ENCODE measurements at places on chromosomes 6 and 20.

- DNase-seq = no peak
These were observed 77.4 kb upstream of the MTHFD1L start for GRCh38 chr6:150788089-150788488.

- DNase-seq = peak; percentile 83
These were observed 253.2 kb downstream of the PLCB1 start for GRCh38 chr20:8385247-8385646.

DNA sequence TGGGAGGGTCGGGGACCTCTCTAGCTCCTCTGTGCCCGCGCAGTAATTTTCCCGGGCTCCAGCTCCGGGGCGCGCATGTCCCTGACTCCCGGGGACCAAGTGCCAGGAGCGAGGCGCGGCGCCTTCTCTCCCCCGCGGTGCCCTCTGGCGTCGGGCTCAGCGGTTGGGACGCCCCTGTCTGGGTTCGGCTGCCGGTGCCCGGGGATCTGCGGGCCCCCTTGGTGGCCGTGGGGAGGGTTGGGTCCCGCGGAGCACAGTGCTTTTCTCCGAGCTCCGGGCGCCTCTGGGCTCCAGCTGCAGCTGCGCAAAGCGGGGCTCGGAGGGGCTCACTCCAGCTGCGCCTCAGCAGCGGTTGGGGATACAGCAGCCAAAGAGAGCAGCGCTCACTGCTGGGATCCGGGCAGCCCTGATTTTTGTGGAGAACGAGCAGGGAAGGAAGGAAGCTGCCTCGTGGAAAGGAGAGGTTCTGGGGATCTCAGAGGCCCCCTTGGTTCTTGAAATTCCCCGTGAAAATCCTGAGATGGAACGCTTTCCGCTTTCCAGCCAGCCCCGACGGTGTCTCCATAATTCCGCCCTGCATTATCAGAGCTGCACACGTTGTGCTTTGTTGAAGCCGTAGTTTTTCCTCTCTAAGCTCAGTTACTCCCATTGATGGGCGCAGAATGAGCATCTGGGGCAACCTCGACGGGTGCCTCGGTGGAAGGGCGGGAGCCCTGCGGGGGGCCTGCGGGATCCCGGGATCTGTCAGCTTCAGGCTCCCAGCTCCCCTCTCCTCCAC is 861 bp downstream of the PPP1R14C start:
- DNase-seq = no peak

GRCh38 chr6:37741757-37742400 is 44.2 kb upstream of the MDGA1 start:
- DNase-seq = peak; percentile 20

- peak; percentile 55 for DNase-seq
These were observed 25.5 kb upstream of the ASXL1 start for GRCh38 chr20:32332614-32333013.

DNA sequence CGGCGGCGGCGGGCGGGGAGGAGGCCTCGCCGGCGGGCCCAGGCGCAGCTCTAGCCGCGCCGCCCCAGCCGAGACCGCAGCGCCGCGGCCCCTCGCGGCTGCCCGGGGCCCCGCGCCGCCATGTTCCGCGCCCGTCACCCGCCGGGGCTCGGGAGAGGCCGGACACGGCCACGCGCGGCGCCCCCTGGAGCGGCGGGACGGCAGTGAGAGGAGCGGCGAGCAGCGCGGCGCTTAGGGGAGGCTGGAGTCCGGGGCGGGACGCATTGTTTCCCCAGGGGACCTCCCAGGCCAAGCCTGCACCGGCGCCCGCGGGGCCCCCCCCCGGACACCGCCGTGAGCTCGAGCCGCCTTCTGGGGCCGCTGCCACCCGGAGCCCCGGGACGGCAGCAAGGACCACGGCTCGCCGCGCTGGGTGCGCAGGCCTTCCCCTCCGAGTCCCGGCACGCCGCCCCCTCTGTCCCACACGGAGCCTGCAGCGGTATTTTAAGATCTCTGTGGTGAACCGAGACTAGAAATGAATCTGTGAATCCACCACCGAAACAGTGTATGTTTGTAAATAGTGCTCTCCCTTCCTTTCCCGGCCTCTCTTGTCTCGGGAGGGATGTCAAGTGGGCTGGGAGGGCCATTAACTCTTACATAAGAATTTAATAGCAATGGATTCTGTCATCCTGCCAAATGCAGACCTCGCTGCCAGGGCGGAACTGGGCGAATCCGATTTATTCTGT is 424 bp upstream of the KIF13A start:
- peak; percentile 61 for DNase-seq

DNA sequence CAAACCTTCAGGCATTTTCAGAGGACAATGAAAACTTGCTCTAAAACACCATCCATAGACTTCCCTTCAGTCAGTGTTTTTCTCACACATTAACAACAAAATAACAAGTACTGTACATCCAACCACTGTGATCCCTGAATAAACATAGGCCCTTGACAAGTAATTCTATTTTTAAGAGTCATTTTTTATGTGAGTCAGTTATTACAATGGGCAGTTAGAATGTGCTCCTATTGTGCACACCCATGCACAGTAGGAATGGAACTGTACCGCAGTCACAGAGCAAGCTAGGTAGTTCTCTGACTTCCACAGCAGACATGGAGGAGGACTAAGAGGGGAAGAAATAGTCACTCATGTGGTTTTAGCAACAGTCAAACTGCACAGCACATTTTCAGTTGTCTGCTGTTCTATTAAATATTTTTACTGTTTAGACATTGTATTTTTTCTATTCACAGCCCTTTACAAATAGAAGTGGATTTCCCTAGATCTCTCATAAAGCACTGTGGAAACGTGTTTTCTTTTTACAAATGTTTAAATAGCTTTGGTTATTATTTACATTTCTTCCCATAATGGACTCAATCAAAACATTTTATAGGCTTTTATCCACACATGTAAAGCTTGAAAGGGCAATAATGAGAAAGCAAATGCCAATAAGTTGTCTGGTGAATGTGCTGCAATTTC is 100.4 kb downstream of the JAG1 start:
- no peak for DNase-seq

DNA sequence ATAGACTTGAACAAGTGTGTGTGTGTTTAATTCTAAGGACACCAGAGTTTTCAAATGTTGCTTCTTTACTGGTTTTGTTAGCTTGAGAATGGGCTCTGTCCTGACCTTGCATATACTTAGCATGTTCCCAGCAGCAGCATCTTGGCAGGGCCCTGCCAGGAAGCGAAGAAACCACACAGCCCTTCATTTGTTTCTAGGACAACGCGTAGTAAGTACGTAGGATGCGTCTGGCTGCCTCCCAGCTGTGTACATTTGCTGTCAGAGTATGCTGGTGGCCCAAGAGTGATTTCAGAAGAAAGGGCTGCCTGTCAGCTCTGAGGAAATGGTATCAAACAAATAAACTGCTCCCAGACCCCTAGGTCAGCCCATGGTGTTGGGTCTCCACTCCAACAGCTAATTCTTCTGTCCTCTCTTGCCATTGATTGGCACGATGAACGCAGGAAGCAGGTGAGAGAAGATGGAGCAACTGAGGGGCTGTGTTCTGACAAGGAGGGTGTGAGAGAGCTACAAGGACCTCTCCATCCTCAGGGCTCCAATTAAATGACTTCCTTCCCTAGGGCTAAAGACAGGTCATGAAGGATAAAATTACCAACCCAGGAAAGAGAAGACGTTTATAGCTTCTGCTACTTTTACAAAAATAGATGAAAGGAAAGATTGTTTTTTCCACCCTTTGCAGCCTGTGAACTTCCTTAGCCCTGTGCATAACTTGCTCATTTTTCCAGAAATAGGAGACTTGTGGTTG is 55.9 kb upstream of the HDDC2 start:
- DNase-seq = no peak

DNA sequence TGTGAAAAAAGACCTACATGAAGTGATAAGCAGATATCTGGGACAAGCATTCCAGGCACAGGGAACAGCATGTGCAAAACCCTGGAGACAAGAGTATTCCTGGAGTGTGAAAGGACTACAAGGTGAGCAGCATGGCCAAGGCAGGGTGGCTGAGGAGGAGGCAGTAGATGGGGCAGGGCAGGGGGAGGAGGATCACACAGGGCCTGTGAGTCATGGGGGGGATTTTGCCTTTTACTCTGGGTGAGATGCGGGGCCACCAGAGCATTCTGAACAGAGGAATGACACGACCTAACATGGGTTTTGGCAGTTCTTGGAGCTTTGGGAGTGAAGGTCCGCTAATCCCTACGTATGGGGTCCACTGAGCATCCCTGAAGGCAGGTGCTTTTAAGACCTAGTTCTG is 69.8 kb upstream of the CCN6 start:
- DNase-seq = no peak

DNA sequence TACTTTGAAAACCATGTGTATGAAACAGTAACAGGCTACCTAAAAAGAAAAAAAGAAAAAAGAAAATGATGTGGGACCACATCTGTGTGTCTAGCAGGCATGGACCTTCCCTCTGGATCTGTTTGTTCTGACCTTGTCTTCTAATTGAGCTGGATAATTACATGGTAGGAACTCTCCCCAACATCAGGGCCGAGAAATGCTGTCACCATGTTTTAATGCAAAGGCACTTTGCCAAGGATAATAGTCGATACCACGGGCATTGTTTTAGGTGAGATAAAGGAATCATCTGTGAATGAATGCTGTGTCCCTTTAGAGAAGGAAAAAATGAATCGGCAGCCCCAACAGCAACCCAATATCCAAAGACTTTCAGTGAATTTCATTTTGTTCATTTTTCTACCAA is 149.1 kb downstream of the ZDHHC14 start:
- no peak for DNase-seq

GRCh38 chr6:82608781-82609180 is 245.2 kb downstream of the TPBG start:
- no peak for DNase-seq

DNA sequence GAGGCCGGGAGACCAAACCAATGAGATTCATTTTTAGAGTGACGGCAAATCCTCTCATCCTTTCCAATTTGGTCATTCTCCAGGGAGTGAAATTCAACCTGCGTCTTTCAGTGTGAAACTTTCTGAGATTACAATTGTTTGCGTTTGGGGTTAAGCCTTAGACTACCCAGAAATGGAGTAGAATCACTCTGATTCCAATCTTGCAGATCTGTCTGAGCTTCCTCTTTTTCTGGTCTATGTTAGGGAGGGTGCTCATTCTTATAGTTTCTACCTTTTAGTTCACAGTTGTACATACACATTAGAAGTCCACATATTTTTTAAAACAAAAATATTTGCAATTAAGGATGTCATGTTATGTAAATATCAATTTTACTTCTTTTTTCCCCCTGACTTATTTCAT is 183.0 kb upstream of the PHACTR1 start:
- DNase-seq = no peak

GRCh38 chr20:58054780-58055373 is 173.6 kb downstream of the ANKRD60 start:
- no peak for DNase-seq

- DNase-seq = peak; percentile 81
These were observed 134.2 kb downstream of the CARMIL1 start for GRCh38 chr6:25413207-25413905.

DNA sequence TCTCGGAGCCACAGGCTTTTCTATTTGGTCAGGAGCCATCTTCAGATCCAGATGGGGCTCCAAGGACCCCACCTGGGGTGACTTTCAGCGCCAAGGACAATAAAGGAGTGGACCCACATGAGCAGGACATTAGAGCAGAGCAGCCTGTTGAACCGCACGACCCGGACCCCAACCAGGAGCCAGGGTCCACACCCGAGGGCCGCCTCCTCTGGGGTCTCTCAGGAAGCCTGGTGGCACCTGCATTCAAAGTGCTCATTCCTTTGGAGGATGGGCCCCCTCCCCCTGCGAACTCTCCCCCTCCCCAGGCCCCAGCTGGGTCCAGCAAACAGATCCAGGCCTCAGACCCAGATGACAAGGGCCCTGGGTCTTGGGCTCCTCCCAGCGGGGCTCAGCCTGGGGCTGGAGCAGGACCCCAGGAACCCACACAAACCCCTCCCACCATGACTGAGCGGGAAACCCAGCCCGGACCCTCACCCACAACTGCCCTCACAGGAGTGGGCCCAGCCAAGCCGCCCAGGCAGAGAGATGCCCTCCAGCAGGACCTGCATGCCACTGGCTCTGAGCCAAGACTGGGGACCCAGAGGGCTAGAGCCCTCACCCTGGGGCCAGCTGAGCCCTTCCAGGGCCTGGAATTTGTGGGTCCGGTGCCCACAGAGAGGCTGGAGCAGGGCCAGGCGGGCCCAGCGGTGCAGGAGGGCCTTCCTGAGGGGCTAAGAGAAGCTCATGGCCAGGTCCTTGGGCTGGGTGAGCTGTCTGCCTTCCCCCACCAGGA is 23.9 kb downstream of the RAB44 start:
- no peak for DNase-seq

DNA sequence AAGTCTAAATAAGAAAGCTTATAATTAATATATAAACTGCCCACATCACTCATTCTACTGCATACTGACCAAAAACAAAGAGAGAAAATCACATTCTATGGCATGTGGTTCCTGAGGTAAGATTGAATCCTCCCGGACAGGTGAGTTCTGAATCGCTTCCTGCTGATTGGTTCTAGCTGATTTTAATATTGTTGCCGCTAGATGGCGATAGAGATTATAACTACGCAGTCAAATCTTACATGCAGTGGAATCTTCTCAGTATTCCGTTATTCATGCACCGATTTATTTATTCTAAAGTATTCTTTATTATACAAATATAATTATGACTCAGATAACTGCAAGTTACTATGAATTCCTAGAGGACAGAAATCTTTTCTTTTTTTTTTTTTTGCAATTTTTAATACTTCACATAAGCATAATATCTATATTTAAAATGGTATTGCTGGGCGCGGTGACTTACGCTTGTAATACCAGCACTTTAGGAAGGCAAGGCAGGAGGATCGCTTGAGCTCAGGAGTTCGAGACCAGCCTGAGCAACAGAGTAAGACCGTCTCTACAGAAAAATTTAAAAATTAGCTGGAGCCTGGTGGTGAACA is 24.2 kb upstream of the TMX4 start:
- DNase-seq = peak; percentile 50

DNA sequence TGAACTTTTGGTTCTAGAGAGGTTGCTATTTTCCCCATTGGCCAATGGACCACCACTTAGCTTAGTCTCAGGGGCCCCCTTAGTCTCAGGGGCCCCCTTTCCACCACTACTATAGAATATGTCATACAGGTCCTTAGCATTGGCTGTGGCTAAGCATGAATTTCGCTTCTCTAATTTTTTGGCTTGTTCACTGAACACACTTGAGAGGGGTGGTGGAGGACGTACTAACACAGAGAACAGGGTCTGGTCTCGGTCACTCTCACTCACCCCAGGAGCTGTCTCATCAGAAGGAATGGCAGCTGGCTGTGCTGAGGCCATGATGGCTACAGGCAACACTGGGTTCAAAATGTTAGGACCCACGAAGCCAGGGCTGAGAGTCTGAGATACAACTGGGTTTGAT is 30.3 kb downstream of the ZNF318 start:
- no peak for DNase-seq

- no peak for DNase-seq
These were observed 24.6 kb downstream of the FOXA2 start for GRCh38 chr20:22559711-22560318.

DNA sequence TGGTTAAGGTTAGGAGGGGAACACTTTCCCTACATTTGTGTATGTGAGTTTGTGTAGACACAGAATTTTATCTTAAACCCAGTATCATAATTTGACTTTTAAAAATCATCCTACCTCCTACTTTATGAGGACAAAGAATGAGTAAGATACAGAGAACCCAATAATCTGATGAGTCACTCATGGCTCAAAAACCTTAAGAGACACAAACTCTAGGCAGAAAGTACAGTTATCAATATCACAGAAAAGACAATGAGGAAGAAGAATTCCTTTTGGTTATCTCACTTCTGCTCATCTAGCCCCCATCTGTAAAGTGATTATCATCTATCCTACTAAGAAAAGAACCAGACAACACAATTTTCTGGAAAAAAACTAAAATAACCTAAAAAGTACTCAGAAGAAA is 87.7 kb downstream of the EPB41L2 start:
- no peak for DNase-seq

- DNase-seq = peak; percentile 59
These were observed 35.0 kb downstream of the FOXF2 start for GRCh38 chr6:1424306-1424927.

All from fibroblast of upper back skin (primary cell).